AG09309 (cell line): ENCODE measurements at places on chromosomes 4 and X.

DNA sequence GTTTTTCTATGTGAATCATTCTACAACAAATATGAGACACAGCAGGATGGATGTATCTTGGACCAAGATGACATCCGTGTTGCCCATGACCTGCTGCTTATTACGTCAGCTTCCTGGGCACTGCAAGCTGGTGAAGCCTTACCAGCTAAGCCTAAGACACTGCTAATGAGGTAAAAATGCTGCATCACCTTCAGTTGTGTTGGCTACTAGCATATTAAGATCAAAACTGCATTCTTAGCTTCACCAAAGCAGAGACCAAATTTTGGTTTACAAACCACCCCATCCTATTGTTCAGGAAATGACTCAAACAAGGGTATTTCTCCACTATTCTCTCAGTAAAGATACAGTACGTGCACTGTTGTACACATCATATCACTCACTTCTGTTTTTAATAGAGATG, 50.3 kb downstream of the MAML3 start:
- DNase-seq = no peak

- no peak for DNase-seq
Observed at GRCh38 chr4:65597697-65598096, 72.6 kb downstream of the EPHA5 start.

DNA sequence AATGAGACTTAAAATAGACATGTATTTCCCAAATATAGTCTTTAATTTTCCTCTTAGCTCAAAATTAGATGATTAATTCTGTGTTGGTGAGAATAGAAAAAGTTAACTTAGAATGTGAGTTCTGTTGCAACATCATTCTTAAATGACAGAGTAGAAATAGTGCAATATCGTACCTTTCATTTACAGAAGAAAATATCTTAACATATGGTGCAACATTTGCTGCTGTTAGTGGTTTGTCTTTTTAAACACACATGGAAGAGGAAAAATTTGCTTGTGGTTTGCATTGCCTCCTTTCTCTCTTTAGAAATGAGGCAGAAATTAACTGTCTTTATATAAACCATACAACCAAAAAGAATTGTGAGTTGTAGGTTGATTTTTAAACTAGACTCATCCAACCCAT, 39.3 kb upstream of the FHDC1 start:
- DNase-seq = peak; percentile 11

DNA sequence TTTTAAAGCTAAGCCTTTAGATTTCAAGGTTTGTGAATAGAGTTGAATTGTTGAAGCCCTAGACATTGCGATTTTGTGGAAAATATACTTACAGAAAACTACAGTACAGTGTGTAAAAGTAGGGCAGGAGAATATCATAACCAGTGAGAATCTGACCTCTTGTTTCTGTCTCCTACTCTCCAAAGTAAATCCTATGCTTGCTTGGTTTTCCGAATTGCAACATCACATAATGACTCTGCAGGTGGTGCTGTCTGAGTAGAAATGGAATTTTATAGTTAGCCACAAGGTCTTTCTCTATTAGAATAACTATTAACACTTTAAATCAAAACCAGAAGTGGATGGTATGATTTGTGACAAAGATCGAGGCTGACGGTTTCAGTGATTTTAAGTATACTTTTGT, 505.6 kb downstream of the RAPGEF2 start:
- DNase-seq = no peak

DNA sequence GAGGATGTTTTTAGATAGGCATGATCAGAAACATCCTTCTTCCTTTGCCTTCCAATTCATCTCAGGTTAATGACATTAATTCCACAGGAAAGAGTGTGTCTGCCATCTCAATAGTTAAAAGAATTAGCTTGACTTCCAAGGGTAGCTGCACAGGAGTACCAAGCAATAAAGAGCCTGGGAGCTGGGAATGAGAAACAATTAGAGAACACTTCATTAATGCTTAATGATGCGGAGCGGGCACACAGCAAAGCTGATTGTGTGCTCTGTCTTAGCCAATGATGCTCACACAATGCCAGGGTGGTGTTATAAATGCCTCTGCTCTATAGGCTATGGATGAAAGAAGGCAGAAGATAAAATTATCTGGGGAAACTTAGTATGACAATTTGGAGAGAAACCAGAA, 1052.5 kb upstream of the LCORL start:
- no peak for DNase-seq
